ENCODE measurements at places on chromosomes 12 and 14. TPM values are rescaled to one million over a fixed set of nuclear protein-coding genes. Genes with fewer than 3 reads are reported as not detected.

DNA sequence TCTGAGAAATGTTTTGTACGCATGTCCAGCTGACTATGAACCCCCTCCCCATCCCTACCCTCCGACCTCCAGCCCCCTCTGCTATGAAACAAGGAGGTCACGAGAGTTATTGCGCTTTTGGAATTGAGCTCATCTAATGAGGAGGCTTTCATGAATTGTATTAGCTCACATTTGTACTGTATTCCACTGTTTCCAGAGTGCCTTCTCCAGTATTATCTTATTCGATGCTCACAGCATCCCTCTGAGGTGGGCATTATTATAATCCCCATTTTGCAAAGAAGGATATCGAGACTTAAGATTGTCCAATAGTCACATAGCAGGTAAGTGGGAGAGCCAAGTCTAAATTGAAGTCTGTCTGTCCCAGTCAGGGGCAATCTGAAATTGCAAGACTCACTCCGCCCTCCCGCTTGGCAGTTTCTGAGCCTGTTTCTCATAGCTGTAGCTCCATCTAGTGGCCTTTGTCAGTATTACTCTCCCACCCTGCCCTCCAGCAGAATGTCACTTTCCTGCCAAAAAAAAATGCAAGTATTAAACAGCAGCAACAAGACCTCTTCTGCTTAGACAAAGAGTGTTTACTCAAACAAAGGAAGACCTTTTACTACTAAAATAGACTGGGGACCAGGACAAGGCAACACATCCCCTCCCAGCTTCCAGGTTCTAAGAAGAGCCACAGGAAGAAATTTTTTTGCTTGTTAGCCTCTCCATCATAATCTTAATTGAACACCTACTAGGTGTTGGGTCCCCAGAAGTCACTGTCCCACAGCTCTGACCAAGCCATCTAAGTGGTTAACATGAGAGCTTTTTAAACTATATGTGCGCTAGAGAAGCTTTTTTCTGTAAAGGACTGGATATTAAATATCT lies 48.6 kb upstream of the TMEM233 start:
- H3K27ac ChIP-seq, result no peak overlapping the region
- DNase-seq, result no peak
- H3K4me1 ChIP-seq, result no peaks in the 10 kb centered on the region
- no peaks in the 10 kb centered on the region for H3K36me3 ChIP-seq
- H3K4me3 ChIP-seq, result no peak overlapping the region

GRCh38 chr12:108047071-108047550 lies 82.0 kb upstream of the WSCD2 start:
- H3K27ac ChIP-seq, result no peak overlapping the region
- peaks cover 13% of the 10 kb centered on the region for H3K27me3 ChIP-seq
- peaks cover 5% of the 10 kb centered on the region for H3K4me1 ChIP-seq
- no peak for DNase-seq

TSHR gene
- not detected for total RNA-seq

DNA sequence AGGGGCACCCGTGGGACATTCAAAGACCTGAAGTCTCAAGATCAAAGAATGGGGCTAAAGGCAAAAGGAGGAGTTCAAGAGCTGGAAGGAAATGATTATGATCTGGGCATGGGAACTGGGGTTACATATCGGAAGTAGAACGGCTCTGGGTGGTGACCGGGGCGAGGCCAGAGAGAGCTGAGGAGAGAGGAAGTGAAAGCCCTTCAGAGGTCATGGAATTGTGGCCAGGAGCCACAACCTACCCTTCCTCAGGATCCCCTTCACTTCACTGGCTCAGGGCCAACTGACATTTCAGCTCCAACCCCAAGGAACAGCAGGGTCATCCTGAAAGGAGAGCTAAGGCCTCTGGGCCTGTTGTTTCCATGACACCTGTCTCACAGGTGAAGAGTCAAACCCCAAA lies 57.8 kb downstream of the GALNT16 start:
- peaks cover 38% of the 10 kb centered on the region for H3K4me1 ChIP-seq
- H3K27ac ChIP-seq, result peak overlapping the region; percentile 85
- H3K36me3 ChIP-seq, result peaks cover 2% of the 10 kb centered on the region
- H3K27me3 ChIP-seq, result no peaks in the 10 kb centered on the region
- DNase-seq, result peak; percentile 30
- no peak overlapping the region for H3K4me3 ChIP-seq

HVCN1 gene
- total RNA-seq, result 1.2 TPM

DNA sequence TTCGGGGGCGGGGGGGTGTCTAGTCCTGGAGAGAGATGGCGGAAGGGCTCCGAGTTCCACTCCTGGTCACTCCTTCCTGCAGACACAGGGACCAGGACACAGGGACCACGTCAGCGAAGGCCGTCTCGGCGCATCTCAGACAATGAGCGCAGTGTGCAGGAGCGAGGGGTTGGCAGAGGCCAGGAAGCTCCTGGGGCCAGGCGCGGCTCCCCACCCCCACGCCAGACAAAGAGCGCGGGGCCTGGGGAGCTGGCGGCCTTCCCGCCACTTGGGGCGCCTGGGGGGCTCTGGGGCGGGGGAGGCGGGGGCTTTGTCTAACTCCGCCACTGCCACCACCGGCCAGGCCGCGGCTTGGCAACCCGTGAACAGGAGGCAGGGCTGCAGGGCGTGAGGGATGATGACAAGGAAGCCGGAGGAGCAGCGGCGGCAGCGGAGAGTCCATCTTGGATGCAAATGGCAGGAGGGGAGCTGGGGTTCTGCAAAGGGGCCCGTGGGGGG lies 2.2 kb downstream of the CDK2AP1 start:
- H3K27me3 ChIP-seq, result no peaks in the 10 kb centered on the region
- peaks cover 35% of the 10 kb centered on the region for H3K4me1 ChIP-seq
- peak; percentile 94 for DNase-seq
- H3K36me3 ChIP-seq, result peaks cover 5% of the 10 kb centered on the region

GRCh38 chr12:50157259-50157658 lies 9.9 kb downstream of the CERS5 start:
- H3K36me3 ChIP-seq, result peaks cover 2% of the 10 kb centered on the region
- peaks cover 27% of the 10 kb centered on the region for H3K4me1 ChIP-seq

SIRT4 gene
- total RNA-seq, result 2.4 TPM

Data from chondrocyte (in vitro differentiated cells).